Stimulated activated CD8-positive, alpha-beta memory T cell treated with anti-CD3 and anti-CD28 coated beads, Interleukin-2, amount 100 ng/mL, for 1 hour (primary cell): ENCODE measurements at places on chromosomes 13 and 19.

GRCh38 chr19:11448923-11449554 is 13.6 kb downstream of the PRKCSH start:
- no peak for DNase-seq

GRCh38 chr13:44432650-44433049 is 59.0 kb downstream of the SERP2 start:
- no peak for DNase-seq

- no peak for DNase-seq
Measured at GRCh38 chr13:39928261-39928660, 272.8 kb downstream of the COG6 start.

DNA sequence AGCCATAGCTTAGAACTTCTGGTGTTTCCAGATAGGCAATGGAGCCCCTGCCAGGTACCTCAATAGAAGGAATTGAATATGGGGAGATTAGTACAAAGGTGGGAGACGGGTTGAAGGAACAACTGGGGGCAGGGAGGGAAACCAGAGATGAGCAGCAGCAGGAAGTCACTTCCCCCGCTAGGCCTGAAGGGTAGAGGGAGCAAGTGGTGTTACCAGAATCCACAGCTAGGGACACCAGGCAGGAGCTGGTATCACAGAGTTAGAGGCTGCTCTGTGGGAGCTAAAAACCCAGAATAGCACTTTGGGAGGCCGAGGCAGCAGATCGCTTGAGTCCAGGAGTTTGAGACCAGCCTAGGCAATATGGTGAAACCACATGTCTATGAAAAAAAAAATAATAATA is 15.3 kb upstream of the HNRNPUL1 start:
- DNase-seq: no peak

DNA sequence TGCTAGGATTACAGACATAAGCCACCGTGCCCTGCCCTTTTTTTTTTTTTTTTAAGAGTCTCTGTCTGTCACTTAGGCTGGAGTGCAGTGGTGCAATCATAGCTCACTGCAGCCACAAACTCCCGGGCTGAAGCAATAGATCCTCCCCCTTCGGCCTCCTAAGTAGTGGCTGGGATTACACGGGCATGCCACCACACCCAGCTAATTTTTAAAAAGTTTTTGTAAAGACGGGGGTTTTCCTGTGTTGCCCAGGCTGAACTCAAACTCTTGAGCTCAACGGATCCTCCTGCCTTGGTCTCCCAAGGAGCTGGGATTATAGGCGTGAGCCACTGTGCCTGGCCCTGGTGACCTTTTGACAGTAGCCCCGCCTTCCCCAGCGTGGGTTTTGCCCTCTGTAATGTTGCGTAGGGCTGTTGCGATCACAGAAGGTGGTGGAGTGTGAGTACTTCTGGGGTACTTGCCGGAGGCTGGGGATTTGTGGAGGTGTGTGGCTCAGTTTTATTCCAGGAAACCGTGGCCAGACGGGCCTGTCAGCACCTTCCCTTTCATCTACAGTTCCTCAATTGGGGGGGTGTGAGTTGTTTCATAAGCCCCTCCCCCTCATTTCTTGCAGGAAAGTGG is 11.6 kb upstream of the RETN start:
- no peak for DNase-seq

- no peak for DNase-seq
Measured at GRCh38 chr19:44993526-44993925, 7.7 kb upstream of the RELB start.

DNA sequence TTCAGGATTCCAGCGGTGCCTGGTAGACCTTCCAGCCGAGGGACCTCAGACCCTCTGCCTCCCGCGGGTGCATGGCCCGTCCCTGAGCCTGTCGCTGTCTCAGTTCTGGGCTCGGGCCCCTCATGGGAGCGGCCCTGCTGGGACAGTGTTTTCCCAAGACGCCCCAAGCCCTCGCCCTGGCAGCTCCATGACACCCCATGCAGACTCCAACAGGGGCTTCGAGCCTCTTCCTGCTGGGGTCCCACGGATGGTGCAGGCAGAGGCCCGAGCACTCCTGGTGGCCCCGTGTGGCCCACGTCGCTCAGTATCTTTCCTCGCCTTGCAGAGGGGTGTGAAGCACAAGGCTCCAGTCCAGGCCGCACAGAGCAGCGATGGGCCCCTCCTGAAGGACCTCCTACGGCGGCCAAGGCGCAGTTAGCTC is 88.8 kb upstream of the MCF2L start:
- no peak for DNase-seq

GRCh38 chr13:75875450-75875849 is 239.3 kb downstream of the LMO7 start:
- DNase-seq: no peak

- no peak for DNase-seq
Measured at GRCh38 chr19:6739883-6740588, 556 bp downstream of the TRIP10 start.

DNA sequence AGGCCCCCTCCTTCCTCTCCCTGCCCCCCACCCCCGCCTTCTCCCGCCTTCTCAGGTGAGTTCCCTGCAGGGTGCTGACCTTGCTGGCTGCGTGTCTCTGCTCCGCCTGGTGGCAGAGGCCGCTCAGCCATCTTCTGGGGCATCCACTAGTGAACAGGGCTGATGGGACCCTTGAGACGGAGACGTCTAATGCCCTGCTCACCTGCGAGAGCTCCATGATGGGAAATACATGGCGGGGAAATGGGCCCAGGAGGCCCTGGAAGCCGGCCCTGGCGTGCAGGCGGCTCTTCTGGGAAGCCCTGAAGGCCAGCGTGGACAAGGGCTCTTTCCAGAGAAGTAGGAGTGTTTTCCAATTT is 15.2 kb upstream of the F7 start:
- no peak for DNase-seq

GRCh38 chr19:918481-919198 is 1.5 kb downstream of the KISS1R start:
- no peak for DNase-seq

DNA sequence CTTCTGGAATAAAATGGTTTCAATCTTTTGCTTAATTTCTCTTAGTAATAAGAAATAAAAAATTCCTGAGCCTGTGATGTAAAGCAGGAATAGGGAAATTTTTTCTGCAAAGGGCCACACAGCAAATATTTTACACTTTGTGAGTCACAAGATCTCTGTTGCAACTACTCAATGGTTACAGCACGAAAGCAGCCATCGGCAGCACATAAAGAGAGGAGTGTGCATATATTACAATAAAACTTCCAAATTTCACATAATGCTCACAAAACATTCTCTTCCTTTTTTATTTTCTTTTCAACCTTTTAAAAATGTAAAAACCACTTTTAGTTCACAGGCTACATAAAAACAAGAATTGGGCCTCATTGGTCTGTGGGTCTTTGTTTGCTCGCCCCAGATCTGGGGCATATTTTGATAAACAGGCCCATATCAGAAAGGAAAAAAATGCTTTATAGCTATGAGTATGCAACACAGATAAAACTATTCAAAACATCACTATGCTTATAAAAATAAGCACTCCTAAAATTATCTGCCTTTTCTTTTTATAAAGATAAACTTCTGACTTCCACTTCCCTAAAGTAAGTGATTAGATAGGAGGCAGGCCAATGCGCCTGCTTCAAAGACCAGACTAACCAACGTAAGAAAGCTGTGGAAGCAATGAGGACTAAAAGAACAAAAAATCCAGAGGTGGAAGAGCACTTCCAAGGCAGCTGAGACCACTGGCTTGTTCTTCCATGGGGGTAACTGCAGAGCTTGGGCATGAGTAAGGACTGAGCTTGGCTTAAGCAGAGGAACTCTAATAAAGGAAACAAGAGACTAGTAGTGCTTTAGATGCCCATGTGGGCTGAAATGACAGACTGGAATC is 26.5 kb downstream of the MYCBP2 start:
- no peak for DNase-seq

DNA sequence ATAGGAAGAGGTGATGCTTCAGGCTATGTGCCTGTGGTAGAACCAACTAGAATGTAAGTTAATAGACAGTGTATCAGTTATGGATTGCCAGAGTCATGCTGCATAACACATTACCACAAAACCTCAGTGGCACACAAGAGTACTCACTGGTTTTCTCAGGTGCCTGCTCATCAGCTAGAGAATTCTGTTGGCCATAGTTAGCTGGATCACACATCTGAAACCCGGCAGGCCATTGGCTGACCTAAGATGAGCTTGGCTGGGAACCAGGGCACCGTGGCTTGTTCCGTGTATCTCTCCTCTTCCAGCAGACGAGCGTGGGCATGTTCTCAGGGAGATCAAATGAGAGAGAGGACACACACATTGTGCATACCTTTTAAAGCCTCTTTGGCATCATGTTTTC is 76.7 kb downstream of the TEX26 start:
- DNase-seq: no peak

- DNase-seq: no peak
Measured at GRCh38 chr19:35388277-35389054, 17.6 kb downstream of the GPR42 start.

- DNase-seq: no peak
Measured at GRCh38 chr13:68019901-68020300, 789.8 kb upstream of the PCDH9 start.

DNA sequence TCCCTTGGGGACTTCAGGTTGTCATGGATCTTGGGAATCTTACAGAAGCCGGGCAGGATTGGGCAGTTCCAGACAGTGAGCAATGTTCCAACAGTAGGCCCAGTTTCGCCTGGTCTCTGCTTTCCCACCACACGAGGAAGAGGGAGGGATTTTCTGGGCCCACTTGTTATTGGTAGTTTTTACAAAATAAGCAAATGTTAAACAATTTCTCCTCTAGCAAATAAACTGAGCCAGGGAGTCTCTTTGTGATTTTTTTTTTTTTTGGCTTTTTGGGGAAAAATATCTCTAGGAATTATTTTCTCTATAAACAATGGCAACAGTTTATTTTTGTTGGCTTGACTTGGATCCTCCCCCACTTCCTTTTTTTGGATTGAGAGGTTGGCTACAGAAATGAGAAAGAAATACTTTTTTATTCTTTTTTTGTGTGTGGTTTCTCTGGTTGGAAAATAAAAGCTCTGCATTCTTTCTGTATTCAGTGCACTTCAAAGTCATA is 89.3 kb downstream of the TM9SF2 start:
- no peak for DNase-seq

- DNase-seq: no peak
Measured at GRCh38 chr13:21701460-21701859, 30.6 kb downstream of the FGF9 start.

GRCh38 chr13:109024611-109025010 is 395.2 kb downstream of the MYO16 start:
- DNase-seq: no peak

DNA sequence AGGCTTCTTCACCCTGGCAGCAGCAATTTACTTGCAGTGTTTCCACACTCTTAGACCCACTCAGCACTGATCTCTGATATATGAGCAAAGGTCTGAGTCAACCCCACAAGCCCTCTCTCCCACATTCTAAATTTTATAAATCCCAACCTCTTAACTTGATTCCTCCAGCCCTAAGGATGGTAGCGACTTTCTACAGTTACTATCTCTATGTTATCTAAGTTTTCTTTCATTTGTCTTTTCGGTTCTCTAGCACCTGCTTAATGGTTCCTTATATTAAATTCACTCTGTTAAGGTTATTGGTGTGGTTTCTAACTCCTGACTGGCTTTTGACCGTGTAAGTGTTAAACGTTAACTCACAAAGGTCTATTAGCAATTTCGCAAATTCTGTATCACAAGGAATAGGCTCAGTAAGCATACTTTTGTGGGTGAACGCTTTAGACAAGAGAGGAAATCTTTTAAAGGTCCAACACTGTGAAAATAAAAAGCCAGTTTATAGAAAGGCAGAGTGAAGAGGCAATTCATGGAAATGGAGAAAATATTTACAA is 99.3 kb downstream of the DLEU7 start:
- no peak for DNase-seq

DNA sequence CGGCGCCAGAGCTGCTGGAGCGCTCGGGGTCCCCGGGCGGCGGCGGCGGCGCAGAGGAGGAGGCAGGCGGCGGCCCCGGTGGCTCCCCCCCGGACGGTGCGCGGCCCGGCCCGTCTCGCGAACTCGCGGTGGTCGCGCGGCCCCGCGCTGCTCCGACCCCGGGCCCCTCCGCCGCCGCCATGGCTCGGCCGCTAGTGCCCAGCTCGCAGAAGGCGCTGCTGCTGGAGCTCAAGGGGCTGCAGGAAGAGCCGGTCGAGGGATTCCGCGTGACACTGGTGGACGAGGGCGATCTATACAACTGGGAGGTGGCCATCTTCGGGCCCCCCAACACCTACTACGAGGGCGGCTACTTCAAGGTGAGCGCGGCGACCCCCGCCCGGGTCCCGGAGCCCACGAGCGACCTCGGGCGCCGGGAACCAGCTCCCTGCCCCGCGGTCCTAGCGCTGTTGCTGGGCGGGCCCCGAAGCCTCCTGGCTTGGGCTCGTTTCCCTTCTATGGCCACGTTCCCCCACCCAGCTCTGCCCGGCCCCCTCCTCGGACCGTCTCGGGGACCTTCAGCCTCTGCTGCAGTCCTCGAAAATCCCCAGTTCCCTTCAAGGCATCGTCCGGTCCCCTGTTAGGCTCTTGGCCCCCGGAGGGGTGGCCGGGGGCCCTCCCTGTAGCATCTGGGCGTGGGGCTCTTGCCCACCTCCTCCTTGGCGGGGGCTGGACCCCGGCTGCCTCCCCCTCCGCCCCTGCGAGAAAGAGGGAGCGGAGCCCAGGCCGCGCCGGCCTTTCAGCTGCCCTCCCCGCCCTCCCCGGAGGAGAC is at the start of gene CDC34:
Gene CDC34 (plus strand): TSS at position 8 of the 808 bp plus-strand sequence. CDS start 172 bp downstream, at position 180.
- no peak for DNase-seq

DNA sequence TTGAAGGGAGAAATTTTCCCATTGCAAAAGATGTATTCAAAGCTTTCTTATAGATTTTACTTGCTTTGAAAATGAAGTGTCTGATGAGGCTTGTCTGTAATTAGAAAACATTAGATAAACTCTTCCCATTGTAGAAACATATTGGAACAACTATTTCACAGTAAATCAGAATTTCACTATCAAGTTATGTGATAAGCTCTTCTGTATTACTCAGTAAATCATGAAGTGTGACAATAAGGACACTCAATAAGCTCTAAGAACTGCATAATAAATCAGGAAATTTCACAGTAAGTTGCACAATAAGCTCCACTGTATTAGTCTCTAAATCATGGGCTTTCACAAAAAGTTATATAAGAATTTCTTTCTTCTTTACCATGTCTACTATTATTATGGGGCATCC is 1546.6 kb downstream of the SLITRK5 start:
- no peak for DNase-seq

DNA sequence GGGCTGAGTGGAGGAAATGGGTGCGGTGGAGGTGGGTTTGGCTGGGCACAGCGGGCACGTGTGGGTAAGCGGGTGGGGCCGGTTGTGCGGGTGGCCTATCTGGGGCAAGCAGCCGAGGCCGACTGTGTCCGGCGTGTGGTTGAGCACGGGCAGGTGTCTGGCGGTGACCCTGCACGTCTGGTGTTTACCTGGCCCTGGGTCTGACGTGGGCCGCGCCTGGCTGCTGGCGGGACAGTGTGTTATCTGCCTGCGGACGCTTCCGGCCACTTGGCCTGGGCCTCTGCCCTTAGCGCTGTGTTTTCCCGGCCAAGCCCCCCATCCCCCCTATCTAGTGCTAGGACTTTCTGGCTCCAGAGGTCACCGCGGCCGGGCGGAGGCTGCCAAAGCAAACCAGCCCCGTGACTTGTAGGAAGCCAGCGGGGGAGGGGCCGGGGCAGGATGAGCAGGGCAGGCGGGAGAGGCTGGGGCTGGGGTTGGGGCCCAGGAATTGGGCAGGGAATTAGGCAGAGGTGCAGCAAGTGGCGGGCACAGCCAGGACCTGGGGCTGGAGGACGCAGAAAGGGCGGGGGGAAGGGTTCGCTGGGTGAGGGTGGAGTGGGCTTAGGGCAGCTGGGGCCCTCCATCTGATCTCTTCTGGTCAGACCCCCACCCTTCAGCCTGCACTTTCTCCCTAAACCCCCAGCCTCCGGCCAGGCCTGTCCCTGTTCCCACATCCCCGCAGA is 534 bp upstream of the HPN start:
- DNase-seq: no peak
